ENCODE measurements at places on chromosomes 5 and 9. TPM values are rescaled to one million over a fixed set of nuclear protein-coding genes. Genes with fewer than 3 reads are reported as not detected.

SELENOP gene
- total RNA-seq: 1,504 TPM

PCDHA13 gene
- not detected for total RNA-seq

TIMD4 gene
- 1.4 TPM for total RNA-seq

IFNA2 gene
- not detected for total RNA-seq

NEURL1B gene
- 105 TPM for total RNA-seq

MAMDC2 gene
- total RNA-seq: 23.1 TPM

FOXD4L5 gene
- not detected for total RNA-seq

GRCh38 chr5:157563373-157563928, 12.1 kb downstream of the ADAM19 start:
- H3K4me1 ChIP-seq: peaks cover 32% of the 10 kb centered on the region
- H3K27ac ChIP-seq: peak overlapping the region; percentile 82
- H3K4me3 ChIP-seq: no peak overlapping the region

GRCh38 chr5:117394506-117395157, 820.0 kb upstream of the SEMA6A start:
- peak; percentile 34 for DNase-seq
- no peaks in the 10 kb centered on the region for H3K4me1 ChIP-seq
- no peak overlapping the region for H3K27ac ChIP-seq
- H3K36me3 ChIP-seq: no peaks in the 10 kb centered on the region
- H3K4me3 ChIP-seq: no peak overlapping the region

DNA sequence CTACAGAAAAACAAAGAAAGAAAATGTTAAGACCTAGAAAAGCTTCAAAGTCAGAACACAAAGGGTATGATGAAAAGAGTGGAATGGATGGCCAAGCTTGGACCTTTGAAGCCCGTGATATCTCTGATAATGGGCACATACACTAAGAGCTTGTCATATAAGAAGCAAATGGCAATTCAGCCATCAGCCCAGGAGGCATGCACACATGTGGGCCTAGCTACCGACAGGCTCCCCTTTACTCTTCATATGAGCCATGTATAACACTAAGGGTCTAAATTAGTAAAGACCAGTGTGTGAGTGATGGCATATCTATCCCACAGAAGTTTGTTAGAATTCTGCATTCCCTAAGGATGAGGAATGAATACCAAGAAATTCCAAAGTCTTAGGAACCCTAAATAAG, 20.1 kb downstream of the GRHPR start:
- H3K36me3 ChIP-seq: peaks cover 38% of the 10 kb centered on the region
- H3K4me3 ChIP-seq: no peak overlapping the region
- no peaks in the 10 kb centered on the region for H3K4me1 ChIP-seq
- no peak overlapping the region for H3K27ac ChIP-seq
- no peaks in the 10 kb centered on the region for H3K27me3 ChIP-seq

- no peak for DNase-seq
- no peaks in the 10 kb centered on the region for H3K36me3 ChIP-seq
- no peaks in the 10 kb centered on the region for H3K27me3 ChIP-seq
These were observed 28.6 kb downstream of the CYFIP2 start for GRCh38 chr5:157294407-157295091.

GRCh38 chr9:109132567-109133021, 12.8 kb upstream of the TMEM245 start:
- no peak overlapping the region for H3K4me3 ChIP-seq
- H3K36me3 ChIP-seq: no peaks in the 10 kb centered on the region
- no peaks in the 10 kb centered on the region for H3K27me3 ChIP-seq
- H3K27ac ChIP-seq: no peak overlapping the region

DNA sequence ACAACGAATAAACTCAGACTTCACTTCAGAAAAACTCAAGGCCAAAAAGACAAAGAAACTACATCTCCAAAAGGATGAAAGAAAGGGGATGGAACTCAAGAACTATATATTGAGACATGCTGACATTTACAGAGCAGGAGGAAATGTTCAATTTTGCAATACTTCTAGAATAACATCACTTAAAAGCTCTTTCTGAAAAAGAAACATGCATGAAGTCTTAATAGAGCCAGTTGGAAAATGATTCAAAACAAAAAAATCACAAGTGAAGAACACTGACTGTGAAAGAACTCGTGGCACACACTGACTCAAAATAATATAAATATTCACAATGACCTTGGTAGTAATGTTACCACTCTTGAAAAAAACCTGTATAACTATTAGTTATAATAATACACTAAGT, 267.8 kb upstream of the NREP start:
- no peaks in the 10 kb centered on the region for H3K4me1 ChIP-seq
- no peaks in the 10 kb centered on the region for H3K36me3 ChIP-seq
- no peak overlapping the region for H3K27ac ChIP-seq
- no peaks in the 10 kb centered on the region for H3K27me3 ChIP-seq
- no peak overlapping the region for H3K4me3 ChIP-seq

DNA sequence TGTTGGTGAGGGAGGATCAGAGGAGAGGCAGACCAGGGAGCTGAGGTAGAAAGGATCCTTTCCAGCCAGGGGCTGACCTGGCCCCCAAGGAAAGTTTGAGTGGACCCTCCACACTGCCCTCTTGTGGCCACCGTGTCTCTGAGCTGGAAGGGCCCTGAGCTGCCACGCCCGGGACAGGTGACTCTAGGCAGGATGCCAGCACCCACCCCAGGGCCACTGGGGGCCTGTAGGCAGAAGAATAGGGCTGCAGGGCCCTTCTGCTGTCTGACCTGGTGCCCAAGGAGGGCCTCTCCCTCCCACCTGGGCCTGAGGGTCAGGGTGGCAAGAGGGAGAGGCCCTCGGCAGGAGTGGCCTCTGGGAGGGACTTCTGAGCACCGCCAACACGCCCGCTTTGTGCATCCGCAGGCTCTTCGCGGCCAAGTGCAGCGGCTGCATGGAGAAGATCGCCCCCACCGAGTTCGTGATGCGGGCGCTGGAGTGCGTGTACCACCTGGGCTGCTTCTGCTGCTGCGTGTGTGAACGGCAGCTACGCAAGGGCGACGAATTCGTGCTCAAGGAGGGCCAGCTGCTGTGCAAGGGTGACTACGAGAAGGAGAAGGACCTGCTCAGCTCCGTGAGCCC, 76.8 kb downstream of the LMX1B start:
- DNase-seq: peak; percentile 51
- H3K27ac ChIP-seq: no peak overlapping the region
- H3K4me1 ChIP-seq: no peaks in the 10 kb centered on the region
- peaks cover 86% of the 10 kb centered on the region for H3K27me3 ChIP-seq
- no peak overlapping the region for H3K4me3 ChIP-seq

- no peak overlapping the region for H3K4me3 ChIP-seq
- DNase-seq: no peak
- H3K27ac ChIP-seq: no peak overlapping the region
- no peaks in the 10 kb centered on the region for H3K36me3 ChIP-seq
These were observed 21.1 kb upstream of the CYSTM1 start for GRCh38 chr5:140153905-140154304.

DNA sequence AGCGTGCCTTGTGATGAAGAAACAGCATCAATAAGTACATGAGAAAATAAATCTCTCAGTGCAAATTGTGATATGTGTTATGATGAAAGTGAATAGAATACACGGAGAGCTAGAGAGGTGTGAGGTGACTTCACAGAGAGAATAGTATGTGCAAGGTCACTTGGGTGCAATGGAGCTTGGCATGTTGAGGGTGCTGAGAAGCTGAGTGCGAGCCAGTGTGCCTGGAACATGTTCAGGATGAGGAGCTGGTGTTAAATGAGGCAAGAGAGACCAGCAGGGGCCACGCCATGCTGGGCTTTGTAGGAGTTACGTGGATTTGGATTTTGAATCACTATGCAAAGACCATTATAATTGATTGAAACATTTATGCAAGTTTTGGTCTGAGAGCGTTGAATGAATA, 12.8 kb upstream of the RPS23 start:
- no peaks in the 10 kb centered on the region for H3K36me3 ChIP-seq
- no peak overlapping the region for H3K4me3 ChIP-seq
- no peaks in the 10 kb centered on the region for H3K27me3 ChIP-seq
- H3K4me1 ChIP-seq: no peaks in the 10 kb centered on the region
- H3K27ac ChIP-seq: no peak overlapping the region
- DNase-seq: no peak

GRCh38 chr5:172594431-172594830, 46.6 kb upstream of the NEURL1B start:
- H3K27ac ChIP-seq: no peak overlapping the region
- H3K27me3 ChIP-seq: no peaks in the 10 kb centered on the region
- no peaks in the 10 kb centered on the region for H3K36me3 ChIP-seq
- H3K4me1 ChIP-seq: no peaks in the 10 kb centered on the region
- DNase-seq: no peak
- no peak overlapping the region for H3K4me3 ChIP-seq

DNA sequence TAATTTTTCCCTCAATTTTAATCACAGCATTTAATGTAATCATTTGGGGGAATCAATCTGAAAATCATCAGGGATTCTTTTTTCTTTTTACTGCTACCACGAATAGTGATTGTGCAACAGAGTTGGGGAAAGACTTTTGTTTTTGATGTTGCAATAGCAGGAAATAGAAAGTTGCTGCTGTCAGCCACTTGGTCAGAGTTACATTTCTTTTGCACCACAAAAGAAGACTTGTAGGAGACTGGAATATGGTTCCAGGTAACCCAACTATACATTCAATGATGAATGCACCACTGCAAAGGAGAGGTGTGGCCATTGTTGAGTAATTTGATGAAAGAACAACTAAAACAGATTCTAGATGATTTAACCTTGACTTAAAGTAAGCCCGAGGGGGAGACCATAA, 46.3 kb upstream of the PALM2AKAP2 start:
- no peak for DNase-seq
- H3K4me1 ChIP-seq: no peaks in the 10 kb centered on the region
- no peaks in the 10 kb centered on the region for H3K27me3 ChIP-seq

DNA sequence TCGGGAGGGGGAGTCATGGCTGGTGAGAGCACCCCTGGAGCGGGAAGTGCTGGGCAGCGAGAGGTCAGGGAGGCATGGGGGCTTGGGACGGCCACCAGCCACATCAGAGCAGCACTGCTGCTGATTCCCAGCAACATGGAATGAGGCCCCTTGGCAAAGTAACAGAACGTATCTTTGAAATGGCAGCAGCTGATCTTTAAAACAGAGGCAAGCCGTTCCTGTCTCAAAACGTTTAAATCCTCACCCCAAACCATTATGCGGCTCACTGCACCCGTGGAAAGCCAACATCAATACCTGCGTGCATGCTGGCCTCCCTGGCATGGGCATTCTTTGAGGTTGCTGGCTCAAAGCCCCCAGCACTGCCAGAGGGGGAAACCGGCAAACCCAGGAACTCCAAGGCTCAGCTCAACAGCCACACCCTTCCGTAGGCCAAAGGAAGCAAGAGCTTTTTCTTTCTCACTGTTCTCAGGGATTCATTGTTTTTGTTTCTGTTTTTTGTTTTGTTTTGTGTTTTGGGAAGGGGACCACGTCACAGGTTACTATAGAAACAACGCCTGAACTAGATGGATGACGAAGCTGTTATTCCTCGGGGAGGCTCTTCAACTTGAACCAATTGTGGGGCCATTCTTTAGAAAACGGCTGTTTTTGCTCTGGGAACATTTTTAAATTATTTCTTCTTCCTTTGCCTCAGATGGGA, 28.1 kb upstream of the OBP2B start:
- no peaks in the 10 kb centered on the region for H3K36me3 ChIP-seq
- no peak for DNase-seq
- H3K4me1 ChIP-seq: peaks cover 17% of the 10 kb centered on the region
- H3K27ac ChIP-seq: peak overlapping the region; percentile 78

- H3K36me3 ChIP-seq: no peaks in the 10 kb centered on the region
- no peak for DNase-seq
- H3K4me1 ChIP-seq: no peaks in the 10 kb centered on the region
- H3K27ac ChIP-seq: no peak overlapping the region
- H3K27me3 ChIP-seq: no peaks in the 10 kb centered on the region
These were observed 9.8 kb upstream of the CPLX2 start for GRCh38 chr5:175861337-175862130.

DNA sequence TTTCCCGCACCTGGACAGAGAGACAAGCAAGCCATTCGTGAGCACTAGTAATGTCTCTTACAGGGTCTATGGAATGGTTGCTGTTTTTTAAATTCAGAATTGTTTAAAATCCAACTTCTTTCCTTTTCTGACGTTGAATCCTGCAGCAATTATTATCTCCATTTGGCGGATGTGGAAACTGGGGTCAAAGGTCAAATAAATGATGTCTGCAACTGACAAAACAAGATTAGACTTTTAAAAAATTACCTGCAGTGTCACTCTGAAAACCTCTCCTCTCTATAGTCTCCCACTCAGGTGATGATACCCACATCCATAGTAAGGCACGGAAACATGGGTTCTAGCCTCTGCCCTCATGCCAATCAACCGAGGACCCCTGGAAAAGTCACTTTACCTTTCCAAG, 142.7 kb upstream of the SMIM23 start:
- H3K4me1 ChIP-seq: no peaks in the 10 kb centered on the region
- H3K36me3 ChIP-seq: no peaks in the 10 kb centered on the region
- no peak overlapping the region for H3K27ac ChIP-seq

DNA sequence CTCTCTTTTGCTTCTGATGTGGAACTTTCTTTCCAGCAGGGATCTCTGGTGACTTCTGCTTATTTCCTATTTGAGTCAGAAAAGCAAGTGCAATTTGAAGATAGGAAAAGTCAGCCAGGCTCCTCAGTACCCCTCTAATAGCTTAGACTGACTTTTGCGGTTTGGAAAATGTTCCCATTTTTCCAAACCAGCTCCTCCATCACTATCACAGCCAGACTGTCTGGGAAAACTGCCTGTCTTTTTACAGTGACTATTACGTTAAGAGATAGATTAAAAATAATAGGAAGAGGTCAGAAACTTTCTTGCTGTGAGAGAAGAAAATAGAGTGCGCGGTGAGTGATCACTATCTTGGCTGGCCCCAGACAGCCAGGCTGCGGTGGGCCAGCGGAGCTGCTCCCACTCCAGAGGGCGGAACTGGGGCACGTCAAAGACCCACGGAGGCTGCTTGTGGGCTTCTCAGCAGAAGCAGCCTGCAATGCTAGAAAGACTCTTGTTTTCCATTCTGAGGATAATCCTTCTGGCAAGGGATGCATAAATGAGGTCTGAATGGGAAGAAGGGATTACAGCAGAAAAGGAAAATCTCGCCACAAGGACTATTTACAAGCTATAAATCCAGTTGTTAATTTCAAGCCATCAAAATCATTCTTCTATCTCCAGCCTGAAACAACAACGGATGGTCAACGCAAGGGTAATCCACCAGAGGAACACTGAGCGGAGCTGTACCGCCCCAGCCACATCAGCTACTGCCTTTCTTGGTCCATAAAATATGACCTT, 151.0 kb upstream of the MSX2 start:
- H3K27ac ChIP-seq: no peak overlapping the region
- no peaks in the 10 kb centered on the region for H3K27me3 ChIP-seq
- no peaks in the 10 kb centered on the region for H3K36me3 ChIP-seq

GRCh38 chr5:172283020-172283861, at the start of gene UBTD2:
TSS of gene UBTD2 (minus strand) at chr5:172283764. CDS start at chr5:172283665, 99 bp downstream.
- H3K27ac ChIP-seq: peak within 1 kb of the TSS; percentile 96
- peak; percentile 88 for DNase-seq
- H3K4me1 ChIP-seq: no peaks in the 10 kb centered on the region
- peak within 1 kb of the TSS; percentile 97 for H3K4me3 ChIP-seq

- no peaks in the 10 kb centered on the region for H3K4me1 ChIP-seq
- H3K36me3 ChIP-seq: no peaks in the 10 kb centered on the region
- peak overlapping the region; percentile 67 for H3K27ac ChIP-seq
- no peaks in the 10 kb centered on the region for H3K27me3 ChIP-seq
- DNase-seq: no peak
- H3K4me3 ChIP-seq: no peak overlapping the region
These were observed 97.0 kb upstream of the COL5A1 start for GRCh38 chr9:134544388-134545214.

Measured in transverse colon (tissue), 4 donors.